ENCODE measurements at places on chromosomes 2 and 18.

DNA sequence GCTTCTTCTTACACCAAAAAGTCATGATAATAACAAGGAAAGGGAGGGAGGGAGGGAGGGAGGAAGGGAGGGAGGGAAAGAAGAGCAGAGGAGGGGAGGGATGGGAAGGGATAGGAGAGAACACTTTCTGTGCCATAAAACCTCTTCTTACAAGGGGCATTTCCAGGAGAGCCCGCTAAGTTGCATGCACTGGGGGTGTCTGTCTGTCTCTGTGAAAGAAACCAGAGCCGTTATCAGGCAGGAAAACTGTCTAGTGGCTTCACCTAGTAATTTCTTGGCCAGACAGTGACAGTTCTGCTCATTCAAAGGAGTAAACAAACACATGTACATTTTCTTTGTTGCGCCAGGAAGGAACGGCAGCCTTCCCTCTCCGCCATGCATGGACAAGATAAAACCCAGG is 45.8 kb downstream of the AQP12A start:
- DNase-seq, result no peak

DNA sequence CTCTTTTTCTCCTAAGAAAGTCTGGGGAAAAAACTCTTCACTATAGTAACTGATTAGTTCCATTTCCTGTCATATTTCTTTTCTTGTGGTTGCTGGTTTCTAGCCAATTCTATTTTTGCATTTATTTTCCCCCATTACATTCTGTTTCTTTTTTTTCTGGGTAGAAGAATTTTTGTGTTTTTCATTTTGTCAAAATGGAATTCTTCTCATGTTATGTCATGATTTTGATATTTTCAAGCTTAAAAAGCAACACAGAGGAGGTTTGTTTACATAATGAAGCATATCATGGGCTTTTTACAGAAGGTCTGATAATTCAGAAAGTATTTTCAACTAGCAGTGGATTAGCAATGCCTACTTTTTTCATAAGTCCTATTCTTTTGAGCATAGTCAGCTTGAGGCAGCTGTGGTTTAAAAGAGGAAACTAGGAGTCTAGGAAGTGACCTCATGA is 102.0 kb downstream of the MAP2 start:
- DNase-seq, result no peak

DNA sequence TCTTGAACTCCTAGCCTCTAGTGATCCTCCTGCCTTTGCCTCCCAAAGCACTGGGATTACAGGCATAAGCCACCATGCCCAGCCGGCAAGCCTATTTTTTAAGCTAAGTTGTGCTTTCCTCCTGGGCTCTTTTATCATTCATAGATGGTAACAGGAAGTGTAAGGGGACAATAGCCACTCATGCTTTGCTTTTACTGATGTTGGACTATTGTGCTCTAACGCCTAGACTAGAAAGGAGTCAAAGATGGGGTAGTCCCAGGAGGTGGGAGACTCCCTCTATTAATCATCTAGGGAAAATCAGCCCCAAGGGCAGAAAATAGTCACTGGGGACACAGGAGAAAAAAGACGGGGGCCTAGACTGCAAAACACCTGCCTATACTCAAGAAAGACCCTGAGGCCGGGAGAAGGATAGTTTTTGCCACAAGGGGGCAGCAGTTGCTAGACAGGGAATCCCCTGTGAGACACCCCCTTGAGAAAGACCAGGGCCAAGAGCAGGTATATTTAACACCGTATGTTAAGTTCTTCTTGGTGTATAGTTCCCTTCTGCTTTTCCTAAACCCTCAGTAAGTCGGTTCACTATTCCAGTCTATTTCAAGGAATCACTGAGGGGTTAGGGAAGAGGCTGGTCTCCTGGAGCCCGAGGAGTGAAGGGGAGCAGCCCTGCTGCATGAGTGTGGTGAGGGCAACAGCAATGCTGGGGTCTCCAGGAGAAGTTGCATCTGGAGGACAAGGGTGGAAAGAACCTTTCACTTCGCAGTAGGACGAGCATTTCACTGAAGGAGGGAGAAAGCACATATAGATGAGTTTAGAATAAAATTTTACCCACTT is 2.1 kb upstream of the CXCR1 start:
- peak; percentile 59 for DNase-seq

DNA sequence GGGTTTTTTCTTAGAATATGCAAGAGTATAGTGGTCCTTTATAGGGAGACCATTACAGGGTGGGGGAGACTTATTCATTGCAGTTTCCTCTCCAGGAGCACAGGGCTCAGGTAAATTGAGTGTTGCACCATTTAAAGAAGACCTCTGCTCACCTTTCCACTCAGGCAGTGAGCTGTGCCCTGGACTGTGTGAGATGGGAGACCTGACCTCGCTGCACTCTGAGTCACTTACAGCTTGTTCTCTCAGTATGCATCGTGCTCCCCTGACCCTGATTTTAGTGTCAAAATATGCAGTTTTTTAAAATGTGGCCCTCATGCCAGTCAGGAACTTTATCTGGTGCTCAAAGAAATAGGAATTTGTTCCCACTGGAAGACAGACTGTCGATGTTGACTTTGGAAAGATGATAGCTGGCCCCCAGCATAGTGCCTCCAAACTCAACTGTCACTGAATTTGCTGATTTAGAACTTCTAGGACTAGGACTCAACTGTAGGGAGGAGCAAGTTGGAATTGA is 146.7 kb upstream of the EPAS1 start:
- no peak for DNase-seq

- no peak for DNase-seq
These were observed 13.2 kb downstream of the ITM2C start for GRCh38 chr2:230877759-230878598.
